ENCODE measurements at places on chromosomes 5 and 9.

GRCh38 chr5:43773478-43773844 lies 170.5 kb downstream of the NNT start:
- no peak for DNase-seq

GRCh38 chr9:129669946-129670345 lies 4.5 kb downstream of the PRRX2 start:
- DNase-seq = no peak

DNA sequence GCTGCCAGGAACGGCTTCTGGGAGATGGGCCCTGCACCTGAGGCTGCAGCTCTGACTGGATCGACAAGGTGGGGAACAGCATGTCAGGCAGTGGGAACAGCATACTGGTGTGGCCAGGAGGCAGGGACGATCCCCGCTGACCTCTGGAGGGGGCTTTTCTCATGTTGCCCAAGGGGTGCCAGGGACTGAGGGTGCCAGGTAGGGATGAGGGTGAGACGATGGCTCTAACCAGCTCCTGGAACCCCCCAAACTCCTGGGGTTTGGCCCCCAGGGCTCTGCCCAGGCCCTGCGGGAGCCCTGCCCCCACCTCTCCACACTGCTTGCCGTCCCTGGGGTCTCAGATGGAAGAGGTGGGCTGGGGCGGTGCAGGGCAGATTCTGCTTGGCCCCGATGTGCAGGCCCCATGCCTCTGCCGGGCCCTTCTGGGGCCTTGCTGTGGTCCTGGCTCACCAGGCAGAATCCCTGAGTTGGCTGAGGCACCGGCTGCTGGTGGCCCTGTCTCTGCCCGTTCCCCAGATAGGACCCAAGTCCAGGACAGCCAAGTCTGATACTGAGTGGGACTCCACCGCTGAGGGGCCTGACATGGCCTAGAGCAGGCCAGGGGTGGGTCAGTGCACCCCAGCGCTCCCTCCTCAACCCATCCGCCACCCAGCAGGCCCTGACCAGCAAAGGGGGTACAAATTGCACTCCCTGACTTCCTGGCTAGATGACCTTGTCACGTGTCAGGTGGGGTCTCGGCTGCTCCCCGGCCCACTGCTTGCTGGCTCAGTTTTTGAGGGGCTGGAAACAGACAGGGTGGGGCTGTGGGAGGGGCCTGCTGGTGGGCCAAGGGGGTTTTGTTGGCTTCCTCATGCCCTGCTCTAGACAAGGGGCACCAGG lies 28.4 kb upstream of the RNF130 start:
- peak; percentile 67 for DNase-seq

GRCh38 chr5:81188962-81189361 lies 44.2 kb upstream of the CKMT2 start:
- DNase-seq = no peak

DNA sequence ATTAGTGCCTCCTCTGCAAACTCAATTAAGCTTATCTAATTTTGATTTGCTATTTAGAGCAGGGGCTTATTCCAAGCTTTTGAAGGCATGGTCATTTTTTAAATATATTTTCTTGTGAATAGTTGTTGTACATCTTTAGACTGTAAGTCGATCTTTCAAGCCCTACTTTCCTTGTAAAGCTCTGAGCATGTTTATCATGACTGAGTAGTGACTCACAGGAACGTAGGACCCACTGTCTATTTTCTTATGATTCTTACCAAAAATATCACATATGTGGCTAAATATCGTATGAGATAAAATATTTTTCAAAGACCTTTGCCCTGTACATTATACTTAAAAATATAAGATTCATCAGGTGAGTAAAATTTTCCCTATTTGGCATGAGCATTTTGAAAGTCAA lies 440.4 kb upstream of the GRIN3A start:
- no peak for DNase-seq

GRCh38 chr5:122948319-122948718 lies 88.2 kb downstream of the PPIC start:
- DNase-seq = no peak
